Substantia nigra (tissue), 51 donors: ENCODE measurements at places on chromosomes 13 and 19.

- no peak for DNase-seq
Observed at GRCh38 chr13:78604782-78605611, 1.6 kb upstream of the POU4F1 start.

DNA sequence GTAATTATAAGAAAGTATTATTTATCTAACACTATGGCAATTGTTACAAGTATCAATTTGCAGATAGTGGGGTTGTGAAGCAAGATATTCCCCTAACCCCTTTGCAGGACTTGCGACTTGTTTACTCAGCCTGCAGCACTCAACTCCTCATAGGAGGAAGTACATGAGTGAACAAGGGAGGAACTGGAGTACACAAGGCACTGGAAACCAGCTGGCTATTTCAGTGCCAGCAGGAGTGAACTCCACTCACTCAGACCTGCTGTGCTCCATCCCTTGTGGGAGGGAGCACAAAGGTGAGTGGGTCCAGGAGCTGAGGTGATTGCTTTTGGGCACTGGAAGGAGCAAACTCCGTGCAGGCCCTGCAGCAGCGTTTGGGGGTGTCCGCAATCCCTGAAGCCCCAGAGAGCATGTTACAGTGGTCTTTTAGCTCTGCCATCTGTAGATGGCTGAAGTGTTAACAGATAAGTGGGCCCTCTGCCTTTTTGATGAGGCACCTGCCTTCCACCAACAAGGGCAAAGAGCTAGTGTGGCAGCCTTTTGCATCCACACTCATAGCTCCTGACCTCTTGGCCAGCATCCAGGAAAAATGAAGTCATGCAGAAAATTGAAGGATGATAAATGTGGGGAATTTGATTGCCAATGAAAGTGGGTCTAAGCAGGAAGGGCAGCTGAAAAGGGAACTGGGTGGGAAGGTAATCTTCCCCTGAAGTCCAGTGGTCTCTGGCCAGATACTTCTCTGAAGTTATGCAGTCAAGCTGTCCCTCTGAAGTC is 802.2 kb upstream of the MIR17HG start:
- DNase-seq = no peak

DNA sequence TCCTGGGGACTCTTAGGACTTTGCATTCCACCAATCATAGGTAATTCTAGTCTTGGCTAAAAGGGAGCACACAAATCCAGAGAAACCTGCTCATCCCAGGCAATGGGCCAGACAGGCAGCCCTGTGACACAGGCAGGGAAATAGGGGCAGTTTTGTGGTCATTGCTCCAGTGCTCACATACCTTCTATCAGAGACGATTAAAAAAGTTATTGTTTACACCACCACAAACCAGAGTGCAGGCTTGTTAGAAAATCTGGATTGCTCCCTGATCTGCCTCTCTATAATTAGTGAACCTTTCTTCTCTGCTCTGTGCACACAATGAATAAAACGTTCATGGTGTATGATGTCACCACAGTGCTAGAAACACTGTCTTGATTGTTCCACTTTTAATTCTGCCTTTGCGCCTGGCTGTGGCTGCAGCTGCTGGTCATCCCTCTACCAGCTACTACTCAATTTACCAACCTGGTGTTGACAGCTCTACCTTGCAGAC is 121.6 kb upstream of the SPATA13 start:
- no peak for DNase-seq

DNA sequence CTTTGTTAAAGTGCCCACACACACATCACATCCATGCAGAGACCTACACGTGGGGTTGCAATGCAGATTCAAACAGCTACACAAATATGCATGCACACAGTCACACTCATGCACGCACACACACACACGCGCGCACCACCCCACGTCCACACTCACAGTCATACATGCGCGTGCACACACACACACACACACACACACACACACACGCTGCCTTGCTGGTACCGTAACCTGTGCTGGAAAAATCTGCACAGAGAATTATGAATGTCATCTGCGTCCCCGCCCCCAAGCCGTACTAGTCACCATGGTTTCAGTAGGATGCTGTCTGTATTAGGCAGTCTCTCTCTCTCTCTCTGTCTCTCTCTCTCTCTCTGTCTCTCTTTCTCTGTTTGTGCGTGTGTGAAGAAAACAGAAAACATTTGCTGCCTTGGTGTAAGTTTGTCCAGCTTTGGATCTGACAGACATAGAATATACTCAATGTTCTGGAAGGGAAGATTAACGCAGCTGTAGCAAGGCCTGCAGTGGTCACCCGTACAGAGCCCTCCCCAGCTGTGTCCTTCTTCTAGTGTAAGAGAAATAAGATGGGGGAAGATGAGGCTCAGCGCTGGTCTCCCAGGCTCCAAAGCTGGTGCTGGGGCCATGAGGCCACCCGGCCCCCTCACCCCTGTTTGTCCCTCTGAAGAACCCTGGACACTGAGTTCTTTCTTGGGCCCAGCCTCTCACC is 26.4 kb upstream of the DPP9 start:
- DNase-seq = no peak

DNA sequence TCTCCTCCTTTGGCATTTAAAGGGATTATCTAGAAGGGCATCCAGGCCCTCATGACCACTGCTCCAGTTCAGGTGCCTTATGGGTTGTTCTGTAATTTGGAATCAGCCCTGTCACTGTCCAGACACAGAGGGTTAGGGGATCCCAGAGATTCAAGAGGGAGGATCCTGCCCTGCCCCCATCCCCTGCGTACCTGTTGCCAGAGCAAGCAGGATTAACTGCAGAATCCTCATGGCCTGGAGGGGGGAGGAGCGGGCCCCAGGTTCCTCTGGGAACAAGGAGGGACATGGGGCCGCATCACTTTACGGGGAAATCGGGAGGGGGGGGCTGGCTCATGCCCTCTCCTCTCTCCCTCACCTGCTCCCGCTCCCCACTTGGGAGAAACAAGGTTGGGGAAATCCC is 1.0 kb downstream of the KLK11 start:
- no peak for DNase-seq
